Muscle of back (tissue), 13 donors: ENCODE measurements at places on chromosomes 7 and 10.

- no peak for DNase-seq
These were observed 3.7 kb downstream of the PLXNA4 start for GRCh38 chr7:132572526-132572925.

GRCh38 chr10:131187274-131187673 is 124.2 kb downstream of the TCERG1L start:
- no peak for DNase-seq

- DNase-seq, result no peak
These were observed 769 bp upstream of the TMEM248 start for GRCh38 chr7:66920256-66920655.

DNA sequence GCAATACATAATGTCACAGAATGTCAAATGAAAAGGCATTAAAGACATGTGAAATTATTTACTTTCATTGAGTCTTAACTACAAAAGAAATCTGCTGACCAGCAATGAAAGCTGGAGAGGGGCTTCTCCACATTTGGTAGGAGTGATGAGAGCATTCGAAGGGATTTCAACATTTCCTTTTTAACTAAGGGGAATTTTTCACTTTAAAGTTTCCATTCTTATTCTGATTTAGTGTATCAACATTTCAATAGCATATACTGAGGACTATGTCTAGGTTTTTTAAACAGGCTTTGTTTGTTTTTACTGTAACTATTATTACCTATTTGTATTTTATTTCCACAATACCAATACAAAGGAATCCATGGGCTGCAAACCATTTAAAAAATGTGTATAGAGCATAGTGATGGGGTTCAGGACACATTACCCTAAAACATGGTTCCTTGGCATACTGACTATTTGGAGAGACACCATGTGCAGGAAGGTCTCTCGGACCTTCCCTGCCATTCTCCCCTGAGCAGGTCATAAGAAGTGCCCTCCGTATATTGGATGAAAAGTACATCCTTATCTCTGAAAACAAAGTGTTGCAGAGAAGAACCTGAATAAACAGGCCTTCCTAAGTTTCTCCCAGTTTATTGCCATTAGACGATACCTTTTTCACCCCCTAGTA is 278.7 kb downstream of the DOCK4 start:
- DNase-seq, result no peak

GRCh38 chr10:79028056-79028430 is 40.7 kb upstream of the ZMIZ1 start:
- DNase-seq, result no peak

GRCh38 chr7:100122067-100122466 is 2.6 kb downstream of the CNPY4 start:
- no peak for DNase-seq

GRCh38 chr7:140364819-140365218 is 33.5 kb downstream of the SLC37A3 start:
- DNase-seq, result no peak

GRCh38 chr10:100372415-100373297 is 25.6 kb downstream of the SCD start:
- DNase-seq, result no peak

DNA sequence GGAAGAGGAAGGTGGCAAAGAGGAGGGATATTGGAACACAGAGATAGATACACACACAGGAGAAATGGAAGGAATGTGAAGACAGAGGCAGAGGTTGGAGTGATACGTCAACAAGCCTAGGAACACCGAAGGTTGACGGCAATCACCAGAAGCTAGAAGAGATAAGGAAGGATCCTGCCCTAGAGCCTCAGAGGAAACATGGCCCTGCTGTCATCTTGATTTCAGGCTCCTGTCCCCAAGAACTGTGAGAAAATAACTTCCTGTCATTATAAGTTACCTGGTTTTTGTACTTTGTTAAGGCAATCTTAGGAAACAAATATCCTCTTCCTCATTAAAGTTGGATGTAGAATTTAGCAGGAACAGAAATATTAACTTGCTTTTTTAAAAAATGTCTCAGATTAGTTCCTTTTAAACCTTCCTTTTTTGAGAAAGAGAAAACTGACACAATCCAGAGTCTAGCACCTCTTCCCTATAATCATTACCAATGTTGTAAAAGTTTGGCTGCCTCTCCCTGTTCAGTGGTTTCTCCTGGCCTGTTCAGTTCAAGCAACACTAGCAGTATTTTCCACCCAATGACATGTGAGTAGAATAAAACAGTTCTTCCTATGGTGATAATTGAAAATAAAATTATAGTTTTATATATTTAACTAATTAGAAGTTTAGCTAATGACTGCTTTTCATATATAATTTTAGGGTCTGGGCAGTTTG is 28.8 kb upstream of the GNAI1 start:
- DNase-seq, result no peak

DNA sequence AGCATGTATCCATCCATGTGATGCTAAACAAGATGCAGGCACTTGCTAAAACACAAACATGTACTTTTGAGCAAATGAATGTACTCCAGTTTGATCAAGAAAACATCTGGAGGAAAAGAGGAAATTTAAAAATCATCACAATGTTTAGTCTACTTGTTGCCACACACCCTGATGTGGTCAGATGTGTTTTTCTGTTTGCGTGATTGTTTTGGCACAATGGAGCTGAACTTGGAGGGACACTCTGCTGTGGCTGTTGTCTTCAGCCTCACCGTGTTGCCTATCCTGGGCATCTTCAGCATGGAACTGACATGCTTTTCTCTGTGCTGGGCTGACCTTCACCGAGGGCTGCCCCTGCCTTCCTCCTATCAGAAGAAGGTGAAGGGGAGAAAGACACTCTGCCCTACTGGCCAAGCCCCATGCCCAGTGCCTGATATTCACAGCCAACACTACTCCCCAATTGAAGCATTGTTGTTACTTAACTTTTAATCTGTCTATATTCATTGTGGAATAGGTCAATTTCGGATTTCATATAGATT is 268.3 kb upstream of the IGFBP3 start:
- DNase-seq, result no peak

DNA sequence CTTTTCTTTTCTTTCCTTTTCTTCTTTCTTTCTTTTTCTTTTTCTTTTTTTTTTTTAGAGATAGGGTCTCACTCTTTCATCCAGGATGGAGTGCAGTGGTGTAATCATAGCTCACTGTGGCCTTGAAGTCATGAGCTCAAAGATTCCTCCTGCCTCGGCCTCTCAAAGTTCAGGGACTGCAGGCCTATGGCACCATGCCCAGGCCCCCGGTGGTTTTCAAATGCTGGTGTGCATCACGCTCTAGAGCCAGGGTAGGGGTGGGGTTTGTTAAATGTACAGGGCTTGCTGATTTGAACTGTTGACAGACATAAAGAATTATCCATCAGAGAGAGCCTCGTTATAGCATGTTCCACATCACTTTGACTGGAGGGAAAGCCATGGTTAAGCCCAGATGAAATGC is 5.8 kb downstream of the MINDY4 start:
- DNase-seq, result no peak

DNA sequence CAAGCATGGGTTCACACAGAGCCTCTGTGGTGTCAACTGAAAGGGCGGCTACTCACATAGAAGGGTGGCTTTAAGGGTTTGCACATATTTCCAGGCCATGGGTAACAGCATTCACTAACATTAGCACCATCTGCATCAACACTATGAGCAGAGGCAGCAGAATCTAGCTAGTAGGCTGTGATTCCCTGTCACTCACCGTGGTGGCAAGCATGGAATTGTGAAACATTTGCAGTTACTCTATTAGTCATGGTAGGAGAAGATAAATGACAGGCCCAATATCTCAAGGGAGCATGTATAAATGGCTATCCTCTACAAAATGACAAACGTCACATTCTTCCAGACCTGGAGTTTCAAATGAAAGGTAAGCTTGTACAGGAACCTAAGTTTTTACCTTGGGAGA is 32.2 kb upstream of the CUBN start:
- no peak for DNase-seq

DNA sequence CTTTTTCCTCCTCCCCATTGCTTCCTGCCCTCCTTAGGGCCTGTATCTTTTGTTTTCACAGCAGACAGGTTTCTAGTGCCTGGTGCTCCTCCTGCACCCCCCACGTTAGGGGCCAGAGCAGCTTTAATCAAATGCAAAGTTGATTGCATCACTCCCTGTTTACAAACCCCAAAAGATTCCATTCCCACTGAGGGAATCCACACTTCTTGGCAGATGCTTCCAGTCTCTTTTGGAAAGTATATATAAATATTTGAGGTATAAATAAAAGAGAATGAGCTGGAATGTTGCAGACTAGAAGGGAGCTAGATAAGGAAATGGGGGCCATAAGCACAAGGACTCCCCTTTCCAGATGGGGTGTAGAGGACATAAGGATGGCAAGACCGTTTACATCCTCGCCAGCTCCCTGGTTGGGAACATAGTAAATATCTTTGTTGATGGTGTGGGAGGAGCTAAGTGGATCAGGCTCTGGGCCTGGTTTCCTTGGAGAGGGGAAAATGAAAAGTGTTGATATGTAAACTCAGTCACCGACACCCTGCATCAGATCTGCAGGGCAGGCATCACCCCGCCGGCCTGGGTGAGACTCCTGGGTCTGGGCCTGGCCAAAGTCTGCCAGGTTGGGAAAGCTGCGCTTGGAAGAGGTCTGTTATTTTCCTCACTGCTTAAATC is 6.2 kb downstream of the RARRES2 start:
- DNase-seq, result no peak

DNA sequence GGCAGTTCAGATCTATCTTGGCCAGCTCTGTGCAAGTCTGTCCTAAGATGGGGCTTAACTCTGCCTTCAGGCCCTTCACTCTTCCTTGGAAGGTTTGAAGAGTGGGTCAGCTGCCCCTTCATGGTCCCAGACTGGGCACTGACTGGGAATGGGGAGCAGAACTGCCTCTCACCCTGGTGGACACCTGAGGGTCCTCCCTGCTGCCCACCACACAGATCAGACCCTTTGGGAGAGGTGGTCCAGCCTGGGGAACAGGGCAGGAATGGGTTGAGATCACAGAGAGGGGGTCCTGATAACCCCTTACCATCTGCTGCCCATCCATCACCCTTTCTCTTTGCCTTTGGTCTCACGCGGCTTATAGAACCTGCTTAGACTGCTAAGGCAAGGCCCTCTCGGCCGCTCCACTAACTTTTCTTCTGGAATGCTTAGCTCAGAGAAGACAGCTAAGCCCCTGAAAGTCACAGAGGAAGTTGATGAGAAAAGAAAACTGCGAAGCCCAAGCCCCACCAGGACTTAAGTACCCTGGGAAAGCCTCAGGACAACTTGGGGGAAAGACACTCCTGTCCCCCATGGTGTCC is 402 bp upstream of the CDHR1 start:
- no peak for DNase-seq

GRCh38 chr10:49592726-49593563 is 17.2 kb upstream of the SLC18A3 start:
- peak; percentile 36 for DNase-seq

DNA sequence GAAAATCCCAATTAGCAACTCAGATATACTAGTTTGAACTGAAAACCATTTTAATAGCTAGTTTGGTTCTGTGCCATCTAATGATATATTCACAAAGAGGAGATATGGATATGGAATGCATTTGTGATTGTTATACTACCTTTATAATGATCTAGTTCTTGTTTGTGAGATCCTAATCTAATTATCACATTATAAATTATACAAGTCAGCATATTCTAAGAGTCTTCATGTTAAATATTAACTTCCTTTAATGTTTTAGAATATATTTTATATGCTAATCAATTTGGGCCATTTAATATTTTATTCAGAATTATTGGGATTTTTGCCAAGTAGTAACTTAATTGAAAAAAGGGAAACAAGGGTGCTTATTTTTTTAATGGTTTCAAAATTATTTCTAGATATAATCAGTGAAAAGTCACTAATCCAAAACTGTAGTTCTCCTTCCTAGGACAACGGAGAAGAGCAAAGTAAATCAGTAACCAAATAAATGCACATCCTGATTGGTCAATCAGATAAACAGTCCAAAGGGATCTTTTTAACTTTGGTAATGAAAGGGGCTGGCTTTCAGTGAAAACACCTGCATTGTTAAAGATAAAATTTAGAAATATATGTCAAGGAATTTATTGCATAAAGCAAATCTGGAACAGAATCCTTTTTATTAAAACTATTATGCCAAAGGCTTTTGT is 173.9 kb upstream of the MEOX2 start:
- no peak for DNase-seq

DNA sequence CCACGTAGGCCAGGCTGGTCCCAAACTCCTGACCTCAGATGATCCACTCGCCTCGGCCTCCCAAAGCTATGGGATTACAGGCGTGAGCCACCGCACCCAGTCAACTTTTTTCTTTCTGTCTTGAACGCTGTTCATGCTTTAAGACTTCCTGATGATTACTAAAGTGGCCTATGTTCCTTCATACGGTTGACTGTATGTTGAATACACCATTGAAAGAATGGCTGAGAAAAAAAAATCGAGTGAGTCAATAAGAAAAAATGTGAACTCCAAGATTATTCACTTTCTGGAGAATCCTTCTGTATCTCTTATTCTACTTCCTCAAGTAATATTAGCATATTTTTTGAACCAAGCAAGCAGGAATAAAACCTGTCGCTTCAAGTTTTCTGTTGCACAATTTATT is 955.0 kb downstream of the GATA3 start:
- no peak for DNase-seq

DNA sequence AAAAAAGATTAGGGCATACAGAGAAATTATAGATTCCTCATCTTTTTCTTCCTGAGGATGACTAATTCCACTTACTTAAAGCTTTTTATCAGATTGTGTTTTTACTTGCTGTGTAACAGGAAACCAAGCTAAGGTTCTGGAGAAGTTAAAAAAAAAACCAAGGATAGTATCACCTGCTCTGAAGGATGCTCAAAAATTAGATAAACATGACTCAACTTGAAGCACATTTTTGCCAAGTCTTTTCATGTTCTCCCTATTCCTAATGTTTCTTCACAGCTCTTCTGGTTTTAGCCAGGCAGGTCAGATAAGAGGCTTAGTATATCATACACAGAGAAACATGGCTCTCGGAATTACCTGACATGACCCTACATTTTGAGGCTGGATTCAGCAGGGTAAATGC is 90.3 kb downstream of the CPEB3 start:
- no peak for DNase-seq

DNA sequence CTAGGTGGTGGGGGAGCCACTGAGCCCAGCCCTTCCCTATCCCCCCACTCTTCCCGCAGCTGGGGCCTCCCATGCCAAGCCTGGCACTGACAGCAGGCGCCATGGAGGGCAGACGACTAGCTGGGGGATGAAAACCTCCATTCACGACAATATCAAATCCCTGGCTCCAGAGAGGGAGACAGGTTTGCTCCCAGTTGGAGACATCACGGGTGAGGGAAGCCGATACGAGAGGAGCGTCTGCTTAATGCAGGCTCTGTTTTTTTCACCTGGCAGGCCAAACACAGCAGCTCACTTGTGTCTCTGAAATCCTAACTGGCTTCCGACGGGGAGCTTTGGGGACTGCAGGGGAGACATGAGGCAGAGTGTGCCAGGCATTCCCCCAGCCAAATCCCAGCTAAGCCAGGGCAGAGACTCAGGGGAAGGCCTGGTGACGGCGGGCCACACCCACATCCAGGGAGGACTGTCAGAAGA is 307.4 kb upstream of the ZMIZ1 start:
- no peak for DNase-seq
